ENCODE measurements at places on chromosomes 16 and 17.

DNA sequence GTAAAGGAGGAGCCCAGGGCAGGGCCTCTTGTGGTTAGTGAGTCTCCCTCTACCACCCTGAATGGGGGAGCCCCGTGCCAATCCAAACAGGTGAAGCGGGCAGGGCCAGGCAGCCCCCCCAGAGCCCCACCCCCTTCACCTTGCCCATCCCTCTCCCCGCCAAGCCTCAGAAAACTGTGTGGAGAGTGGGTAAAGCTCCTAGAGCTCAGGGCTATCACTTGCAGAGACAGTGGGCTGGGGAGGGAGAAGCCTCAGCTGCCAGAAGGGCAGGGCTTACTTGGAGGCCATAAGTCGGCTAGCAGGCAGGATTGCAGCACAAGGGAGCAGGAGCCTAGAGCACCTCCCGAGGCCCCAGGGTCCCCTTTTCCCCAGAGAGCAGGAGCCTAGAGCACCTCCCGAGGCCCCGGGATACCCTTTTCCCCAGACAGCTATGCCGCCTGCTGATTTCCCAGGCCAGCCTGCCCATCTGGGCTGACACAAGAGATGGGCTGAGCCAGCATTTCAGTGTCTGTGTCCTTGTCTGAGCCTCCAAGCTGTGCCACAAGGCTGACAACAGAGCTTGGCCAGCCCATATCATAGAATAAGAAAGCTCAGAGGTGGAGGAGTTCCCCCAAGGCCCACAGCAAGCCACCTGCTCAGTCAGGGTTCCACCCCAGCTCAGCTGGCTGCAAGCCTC is 6.7 kb upstream of the KRT14 start:
- no peak for DNase-seq

DNA sequence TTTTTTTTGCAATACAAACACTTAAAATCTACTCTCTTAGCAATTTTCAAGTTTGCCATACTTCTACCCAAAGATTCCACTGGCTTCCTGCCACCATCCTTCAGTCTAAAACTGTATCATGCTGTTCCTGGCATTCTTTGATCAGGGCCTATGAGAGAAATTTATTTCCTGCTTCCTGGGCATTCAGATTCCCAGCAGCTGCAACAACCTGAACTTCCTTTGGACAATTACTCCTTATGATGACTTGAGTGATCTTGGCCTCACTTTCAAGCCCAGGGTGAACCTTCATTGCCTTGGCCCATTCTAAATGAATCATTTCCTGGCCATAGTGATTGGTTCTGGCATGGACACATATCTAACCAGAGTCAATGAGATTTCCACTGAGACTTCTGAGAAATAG is 18.0 kb upstream of the MON1B start:
- no peak for DNase-seq

- no peak for DNase-seq
Observed at GRCh38 chr16:57756424-57757325, 21.1 kb downstream of the KATNB1 start.

DNA sequence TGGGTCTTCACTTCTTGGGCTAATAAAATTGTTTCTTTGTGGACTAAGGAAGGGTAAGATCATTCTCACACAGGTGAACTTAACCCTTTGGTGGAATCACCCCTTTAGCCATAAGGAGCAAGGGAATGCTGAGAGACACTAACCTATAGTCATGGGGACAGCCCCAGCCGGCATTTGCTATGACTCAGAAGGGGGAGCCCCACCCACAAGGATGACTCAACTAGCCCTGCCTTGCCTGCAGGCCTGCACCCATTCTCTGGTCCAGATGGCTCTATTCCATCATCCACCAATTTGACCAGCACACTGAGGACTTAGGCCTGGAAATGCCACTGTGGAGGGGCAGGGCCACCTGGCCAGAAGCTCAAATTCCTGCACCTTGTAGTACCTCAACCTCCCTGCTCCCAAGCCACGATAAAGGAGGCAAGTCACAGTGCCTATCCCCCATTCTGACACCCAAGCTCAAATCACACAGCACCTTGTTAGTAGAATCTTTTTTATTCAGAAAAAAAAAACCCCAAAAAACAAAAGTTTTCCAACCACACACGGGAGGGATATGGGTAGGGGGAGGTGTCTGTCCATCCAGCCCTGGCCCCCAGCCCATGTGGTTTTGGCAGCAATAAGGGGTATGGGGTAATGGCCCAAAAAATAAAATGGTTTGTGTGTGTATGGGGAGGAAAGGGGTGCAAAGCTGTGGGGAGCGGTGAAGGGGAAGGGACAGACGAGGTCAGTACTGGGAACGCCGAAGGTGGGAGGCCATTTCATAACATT is 3.0 kb downstream of the PFN1 start:
- DNase-seq, result peak; percentile 89

DNA sequence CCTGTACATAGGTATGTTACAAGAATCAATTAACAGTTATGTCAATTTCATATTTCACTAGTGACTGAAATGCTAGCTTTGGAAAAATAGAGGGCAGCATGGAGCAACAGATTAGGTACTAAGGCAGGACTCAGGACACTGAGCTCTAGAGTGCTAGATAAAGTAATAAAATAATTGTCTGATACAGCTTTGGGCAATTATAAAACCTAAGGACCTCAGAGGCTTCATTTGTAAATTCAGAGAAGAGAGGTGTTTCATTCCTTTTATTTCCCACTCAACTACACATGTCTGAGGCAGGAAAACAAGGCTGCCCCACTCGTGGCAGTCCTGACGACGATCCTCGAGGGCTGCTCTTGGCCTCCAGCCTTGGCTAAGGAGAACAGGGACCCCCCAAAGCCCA is 81.5 kb downstream of the CA4 start:
- DNase-seq, result peak; percentile 17

GRCh38 chr17:9900784-9901183 is 4.3 kb downstream of the RCVRN start:
- DNase-seq, result peak; percentile 71

- DNase-seq, result no peak
Observed at GRCh38 chr17:72792771-72793170, 299.7 kb downstream of the SLC39A11 start.

DNA sequence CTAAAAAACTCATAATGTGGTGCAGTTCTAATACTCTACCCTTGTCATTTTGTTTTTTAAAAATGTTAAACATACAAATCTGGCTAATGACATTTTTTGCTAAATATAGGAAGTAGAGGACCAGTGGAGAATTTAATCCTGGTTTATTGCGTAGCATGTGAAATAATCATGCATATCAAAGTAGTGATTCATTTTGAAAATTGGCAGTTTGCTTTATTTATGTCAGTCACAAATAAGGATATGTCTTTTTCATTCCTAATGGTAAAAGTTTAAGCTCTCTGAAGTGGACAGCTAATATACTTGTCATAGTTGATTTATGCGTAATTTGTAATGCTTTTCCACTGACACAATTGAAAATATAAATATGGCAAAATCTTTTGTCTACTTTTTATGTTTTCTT is 224.2 kb downstream of the BCAS3 start:
- DNase-seq, result peak; percentile 57

DNA sequence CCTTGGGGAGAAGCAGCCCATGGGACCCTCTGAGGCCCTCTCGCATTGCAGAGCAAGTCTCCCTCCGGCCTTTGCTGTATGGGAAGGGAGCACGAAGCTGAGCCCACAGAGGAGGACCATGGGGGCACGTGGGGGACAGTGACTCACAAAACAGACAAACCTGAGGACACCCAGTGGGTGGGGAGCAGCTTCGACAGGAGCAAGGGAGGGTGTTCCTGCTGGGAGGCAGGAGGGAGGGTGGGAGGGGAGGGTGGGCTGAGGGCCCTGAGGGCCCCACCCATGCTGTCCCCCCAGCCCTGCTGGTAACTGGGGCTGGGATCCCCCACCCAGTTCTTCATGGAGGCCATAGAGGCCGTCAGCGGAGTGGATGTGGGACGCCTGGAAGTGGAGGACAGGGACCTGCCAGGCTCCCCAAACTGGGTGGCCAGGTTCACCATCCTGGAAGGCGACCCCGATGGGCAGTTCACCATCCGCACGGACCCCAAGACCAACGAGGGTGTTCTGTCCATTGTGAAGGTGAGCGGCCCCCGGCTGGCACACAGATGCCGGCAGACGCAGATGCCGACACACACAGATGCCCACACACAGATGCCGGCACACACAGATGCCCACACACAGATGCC is 12.5 kb downstream of the SLC22A31 start:
- peak; percentile 28 for DNase-seq

- no peak for DNase-seq
Observed at GRCh38 chr17:29593591-29594518, 923 bp downstream of the ANKRD13B start.

GRCh38 chr17:33745047-33745760 is 452.1 kb upstream of the ASIC2 start:
- no peak for DNase-seq
